ENCODE measurements at places on chromosomes 16 and 17. TPM values are rescaled to one million over a fixed set of nuclear protein-coding genes. Genes with fewer than 3 reads are reported as not detected.

The KRT31 gene
- polyA plus RNA-seq = not detected

The TBC1D3I gene
- not detected for polyA plus RNA-seq

The HSF4 gene
- polyA plus RNA-seq = 3.2 TPM

The MLST8 gene
- 38.7 TPM for polyA plus RNA-seq

The PLA2G10 gene
- 0.17 TPM for polyA plus RNA-seq

The PTX4 gene
- polyA plus RNA-seq = not detected

DNA sequence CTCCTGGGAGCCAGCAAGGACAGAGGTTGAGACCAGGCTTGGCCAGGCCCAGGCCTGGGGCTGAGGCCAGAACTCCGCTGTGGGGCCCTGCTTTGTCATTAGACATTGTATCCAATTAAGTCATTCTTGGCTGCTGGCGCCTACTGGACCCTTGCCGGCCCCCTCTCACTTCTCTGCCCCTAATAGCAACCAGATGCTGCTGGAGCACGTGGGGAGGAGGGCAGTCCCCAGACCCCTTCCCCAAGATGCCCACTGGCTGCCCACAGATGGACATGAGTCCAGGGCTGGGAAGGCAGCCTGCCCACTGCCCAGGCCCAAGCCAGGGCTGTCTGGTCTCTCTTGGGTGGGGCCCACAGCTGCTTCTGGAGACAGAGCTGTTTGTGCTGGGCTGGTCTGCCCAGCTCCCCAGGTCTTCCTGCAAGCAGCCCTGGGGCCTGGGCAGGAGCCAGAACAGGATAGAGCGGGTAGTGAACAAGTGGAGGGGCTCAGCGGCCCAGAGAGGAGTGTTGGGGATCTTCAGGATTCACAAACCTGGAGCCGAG, 7.8 kb downstream of the PLXDC1 start:
- DNase-seq = no peak

GRCh38 chr16:68040506-68041288, 17.6 kb downstream of the DUS2 start:
- DNase-seq = no peak

GRCh38 chr17:28881533-28882056, 15.9 kb downstream of the FLOT2 start:
- no peak for DNase-seq

DNA sequence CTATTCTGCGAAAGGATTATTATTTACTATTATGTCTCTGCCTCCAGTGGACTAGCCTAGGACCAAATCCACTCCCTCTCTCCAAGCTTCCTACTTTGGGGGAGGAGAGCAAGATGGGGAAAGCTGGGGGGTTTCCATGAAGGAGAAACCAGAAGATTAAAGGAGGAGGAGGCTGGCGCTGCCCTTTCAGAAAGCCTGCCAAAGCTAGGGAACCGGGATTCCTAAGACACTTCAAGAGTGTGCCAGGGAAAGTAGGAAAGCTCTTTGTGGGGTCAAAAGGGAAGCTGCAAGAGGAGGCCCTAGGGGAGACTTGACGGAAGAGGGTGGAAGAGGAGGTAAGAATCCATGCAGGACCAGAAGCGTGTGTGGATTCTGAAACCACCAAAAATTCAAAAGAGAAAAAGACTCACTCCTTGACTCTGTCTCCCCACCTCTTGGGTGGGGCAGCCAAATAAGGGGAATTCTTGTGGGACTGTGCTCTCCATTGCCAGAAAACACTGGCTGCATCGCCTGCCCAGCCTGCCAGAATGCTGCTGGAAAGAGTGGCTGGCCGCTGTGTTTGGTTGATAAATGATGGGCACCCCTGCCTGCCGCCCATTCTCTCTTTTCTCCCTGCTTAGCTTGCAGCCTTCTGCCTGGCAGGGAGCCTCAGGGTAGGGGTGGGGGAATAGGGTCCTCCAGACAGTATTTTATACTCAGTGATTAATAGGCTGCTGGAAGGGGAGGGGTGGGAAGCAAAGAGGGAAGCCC, 11.8 kb upstream of the KAT7 start:
- no peak for DNase-seq

- DNase-seq = no peak
Measured at GRCh38 chr17:38898291-38898679, 27.1 kb upstream of the LASP1NB start.

- DNase-seq = no peak
Measured at GRCh38 chr17:70369391-70369790, 200.1 kb downstream of the KCNJ2 start.

- DNase-seq = no peak
Measured at GRCh38 chr16:61798741-61799140, 237.5 kb downstream of the CDH8 start.

- no peak for DNase-seq
Measured at GRCh38 chr17:6913608-6914443, 82.0 kb upstream of the ALOX12 start.

DNA sequence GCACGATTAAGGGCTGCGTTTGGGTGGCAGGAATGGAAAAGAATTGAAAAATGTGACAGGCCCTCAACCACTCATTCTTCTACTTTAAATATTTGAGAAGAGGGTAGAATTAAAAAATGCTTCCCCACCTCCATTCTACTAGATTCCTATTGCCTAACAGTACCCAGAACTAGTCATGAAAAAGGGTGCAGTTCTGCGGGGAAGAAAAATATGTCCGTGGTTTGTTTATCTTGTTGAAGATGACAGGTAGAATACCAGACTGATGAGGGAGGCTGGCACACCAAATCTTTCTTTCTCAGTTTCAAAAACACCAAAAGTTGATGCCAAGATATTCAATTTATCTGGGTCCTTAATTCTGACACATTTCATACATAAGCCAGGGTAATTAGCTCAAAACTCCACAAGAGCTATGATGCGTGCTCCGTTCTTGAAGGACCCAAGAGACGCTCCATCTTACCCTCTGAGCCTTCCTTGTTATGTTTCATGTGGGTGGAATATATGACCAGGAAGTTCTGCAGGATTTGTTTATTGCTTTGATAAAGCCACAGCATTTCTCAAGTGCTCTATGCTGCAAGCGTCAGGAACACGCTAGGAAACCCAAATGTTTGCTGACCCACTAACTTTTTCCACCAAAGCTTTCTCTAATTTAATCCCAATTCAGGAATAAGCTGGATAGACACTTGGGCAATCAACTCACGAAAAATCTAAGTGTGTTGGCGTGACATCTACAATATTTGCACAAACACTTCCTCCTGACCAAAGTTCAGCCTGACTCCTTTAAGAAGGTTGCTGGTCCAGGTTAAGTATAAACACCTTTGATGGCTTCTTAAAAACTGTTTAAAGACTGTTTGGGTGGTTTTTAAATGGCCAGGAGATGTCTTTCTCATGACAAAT, 20.6 kb upstream of the GAN start:
- no peak for DNase-seq

- no peak for DNase-seq
Measured at GRCh38 chr17:68612923-68613292, 11.7 kb upstream of the FAM20A start.

DNA sequence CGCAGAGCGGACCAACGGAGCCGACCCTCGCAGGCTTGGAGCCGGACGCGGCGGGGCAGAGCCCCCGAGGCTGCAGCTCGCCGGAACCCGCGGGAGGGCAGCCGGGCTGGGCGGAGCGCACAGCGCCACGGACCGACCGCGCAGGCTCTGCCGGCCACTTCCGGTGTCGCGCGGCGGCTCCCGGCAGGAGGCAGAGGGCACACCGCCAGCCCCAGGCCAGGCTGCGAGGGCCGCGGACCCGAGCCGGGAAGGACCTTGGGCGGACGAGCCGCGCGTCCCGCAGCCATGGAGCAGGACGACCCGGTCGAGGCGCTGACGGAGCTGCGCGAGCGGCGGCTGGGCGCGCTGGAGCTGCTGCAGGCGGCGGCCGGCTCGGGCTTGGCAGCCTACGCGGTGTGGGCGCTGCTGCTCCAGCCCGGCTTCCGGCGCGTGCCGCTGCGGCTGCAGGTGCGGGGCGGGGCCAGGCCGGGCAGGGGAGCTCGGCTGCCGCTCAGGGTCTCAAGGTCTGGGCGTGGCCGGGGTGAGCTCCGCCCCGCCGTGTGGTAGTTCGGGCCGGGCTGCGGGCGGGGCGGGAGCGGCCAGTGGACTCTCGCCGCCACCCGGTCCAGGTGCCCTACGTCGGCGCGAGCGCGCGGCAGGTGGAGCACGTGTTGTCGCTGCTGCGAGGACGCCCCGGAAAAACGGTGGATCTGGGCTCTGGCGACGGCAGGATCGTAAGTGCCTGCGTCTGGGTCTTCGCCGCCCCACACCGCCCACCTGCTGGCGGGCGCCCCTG, at the start of gene ANTKMT:
Gene ANTKMT, plus strand, starts transcription at position 157 of the 775 bp plus-strand sequence. Its CDS starts 129 bp downstream, at position 286.
- DNase-seq = no peak

- no peak for DNase-seq
Measured at GRCh38 chr17:60393840-60394723, 2.1 kb upstream of the USP32 start.
